ENCODE measurements at places on chromosomes 16 and 17.

GRCh38 chr17:56973520-56973919, 4.4 kb upstream of the SCPEP1 start:
- DNase-seq, result no peak

- peak; percentile 48 for DNase-seq
Measured at GRCh38 chr16:88393034-88393433, 10.3 kb downstream of the ZNF469 start.

DNA sequence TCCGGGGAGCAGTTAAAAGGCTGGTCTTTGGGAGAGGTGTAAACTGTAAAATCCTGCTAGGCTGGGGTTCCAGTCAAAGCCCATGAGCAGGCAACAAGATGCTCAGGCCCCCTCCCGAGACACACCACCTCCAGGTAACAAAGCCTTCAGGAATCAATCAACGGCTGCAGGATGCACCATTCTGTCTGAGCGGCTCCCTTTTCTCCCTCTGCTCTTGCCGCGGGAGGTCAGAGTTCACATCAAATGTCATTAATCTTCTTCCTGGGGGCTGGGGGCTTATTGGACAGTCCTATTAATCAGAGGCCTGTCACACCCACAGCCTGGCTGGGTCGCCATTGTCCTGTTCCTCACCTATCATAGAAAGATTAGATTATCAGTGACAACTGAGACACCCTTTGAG, 11.9 kb upstream of the CCDC182 start:
- DNase-seq, result no peak

DNA sequence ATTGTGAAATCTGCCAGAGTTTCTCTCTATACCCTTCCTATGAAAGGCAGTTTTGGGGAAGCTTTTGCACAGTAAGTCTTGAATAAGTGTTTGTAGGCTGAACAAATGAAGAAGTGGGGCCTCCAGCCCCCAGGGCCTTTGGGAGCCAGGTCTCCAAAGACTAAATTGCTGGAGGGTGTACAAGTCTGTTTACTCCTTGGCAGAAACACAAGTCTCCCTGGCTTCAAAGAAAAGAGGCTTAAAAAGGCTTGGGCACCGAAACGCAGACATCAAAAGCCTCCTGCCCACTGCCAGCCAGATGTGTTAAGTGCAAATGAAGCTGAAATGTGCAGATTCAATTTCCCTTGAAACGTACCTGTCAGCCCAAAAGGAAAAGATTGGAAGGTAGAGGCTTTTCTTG, 146.3 kb downstream of the TMEM132E start:
- DNase-seq, result no peak

GRCh38 chr16:25010542-25010941, 4.6 kb downstream of the ARHGAP17 start:
- no peak for DNase-seq

DNA sequence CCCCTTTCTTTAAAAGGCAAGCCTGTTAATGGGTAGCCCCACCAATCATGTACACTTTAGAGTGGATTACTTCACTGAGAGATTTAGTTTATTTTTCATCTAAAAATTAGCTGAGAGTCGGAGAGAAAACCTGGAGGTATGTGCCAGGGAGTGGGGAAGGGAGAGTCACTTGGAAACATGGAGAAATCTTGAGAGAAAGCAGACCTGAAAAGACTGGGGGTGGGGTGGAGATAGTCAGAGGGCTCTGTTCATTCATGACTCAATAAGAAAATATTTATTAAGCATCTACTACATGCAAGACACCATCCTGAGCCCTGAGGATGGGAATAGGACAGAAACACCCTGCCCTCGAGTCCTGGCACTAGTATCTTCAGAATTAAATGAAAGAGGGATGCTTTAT, 27.4 kb upstream of the RCVRN start:
- no peak for DNase-seq

- DNase-seq, result peak; percentile 82
Measured at GRCh38 chr16:67530013-67530939, 1.6 kb downstream of the RIPOR1 start.

- DNase-seq, result no peak
Measured at GRCh38 chr17:76496464-76496863, 4.8 kb downstream of the RHBDF2 start.

DNA sequence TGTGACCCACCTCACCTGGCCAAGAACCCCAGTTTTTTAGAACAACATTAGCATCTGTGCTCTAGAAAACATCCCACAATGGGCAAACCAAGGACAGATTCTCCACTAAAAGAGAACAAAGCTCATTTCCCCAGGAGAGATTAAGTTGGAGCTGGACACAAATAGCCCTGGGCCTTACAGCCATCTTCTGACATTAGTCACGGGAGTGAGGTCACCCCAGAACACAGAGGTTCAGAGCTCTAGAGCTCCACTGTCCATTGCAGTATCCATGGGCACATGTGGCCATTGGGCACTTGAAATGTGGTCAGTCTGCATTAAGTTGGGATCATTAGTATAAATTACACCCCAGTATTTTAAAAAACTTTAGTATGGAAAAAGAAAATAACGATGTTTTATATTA, 47.6 kb upstream of the RBBP6 start:
- no peak for DNase-seq

DNA sequence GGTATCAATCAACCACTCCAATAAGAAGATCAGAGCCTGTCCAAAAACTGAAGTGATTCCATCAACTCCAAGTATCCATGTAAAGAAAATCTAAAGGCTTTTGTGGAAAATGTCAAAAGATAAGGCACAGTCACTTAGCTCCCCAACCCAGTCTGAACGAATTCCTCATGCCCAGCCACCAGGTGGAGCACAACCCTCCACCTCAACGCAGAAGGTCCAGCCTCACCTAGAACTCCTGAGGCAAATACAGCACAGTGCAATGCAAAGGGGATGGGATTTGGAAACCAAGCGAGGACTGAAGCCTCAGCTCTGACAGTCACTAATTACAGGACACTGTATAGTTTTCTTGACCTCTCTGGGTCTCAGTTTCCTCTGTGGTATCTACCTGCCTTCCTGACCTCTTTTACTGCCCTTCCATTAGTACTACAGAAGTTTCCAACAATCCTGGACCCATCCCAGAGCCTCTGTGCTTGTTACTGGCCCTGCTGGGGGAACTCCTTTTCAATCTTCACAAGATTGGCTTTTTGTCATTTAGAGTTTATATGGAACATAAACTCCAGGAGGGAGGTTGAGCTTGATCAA, 2.0 kb downstream of the NCBP3 start:
- DNase-seq, result peak; percentile 51

GRCh38 chr17:29686993-29687590, 64.4 kb upstream of the CORO6 start:
- no peak for DNase-seq

DNA sequence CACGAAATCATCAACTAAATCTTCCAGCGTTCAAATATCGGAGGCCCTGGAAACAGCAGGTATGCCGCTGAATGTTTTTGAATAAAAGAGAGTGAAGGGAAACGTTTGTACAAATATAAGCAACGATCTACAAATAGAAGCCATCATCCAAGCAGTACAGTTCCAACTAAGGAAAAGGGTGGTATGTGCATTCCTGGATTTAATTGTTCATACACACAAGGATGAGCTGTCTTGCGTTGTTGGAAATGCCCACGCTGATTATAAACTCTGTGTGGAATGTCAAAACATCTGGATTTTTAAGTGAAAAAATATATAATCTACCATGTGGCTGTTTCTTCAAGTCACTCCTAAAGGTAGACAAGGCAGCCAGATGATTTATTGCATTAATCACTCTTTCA, 191.8 kb upstream of the HSBP1 start:
- no peak for DNase-seq

DNA sequence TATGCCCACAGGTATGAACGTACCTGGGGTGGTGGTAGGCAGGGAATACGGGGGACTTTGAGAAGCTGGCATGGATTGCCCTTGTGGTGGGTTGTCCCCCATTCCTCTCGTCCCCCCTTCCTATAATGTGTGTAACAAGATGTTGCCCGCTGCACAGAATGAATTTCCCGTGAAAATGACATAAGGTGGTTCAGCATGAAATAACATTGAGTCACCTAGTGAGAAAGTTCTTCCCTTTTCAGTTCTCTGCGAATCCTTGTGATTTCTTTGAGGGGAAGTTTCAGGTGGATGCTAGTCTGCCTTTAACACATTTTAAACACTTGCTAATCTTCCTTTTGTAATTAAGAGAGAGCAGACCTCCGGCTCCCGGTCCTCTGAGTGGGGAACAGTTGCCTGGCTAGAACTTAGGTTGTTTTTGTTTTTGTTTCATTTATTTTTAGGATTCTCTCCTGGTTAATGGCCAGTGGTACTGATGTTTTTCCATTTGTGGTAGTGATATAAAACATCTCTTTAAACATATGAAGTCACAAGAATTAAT, 58.9 kb downstream of the RAP1GAP2 start:
- no peak for DNase-seq

- no peak for DNase-seq
Measured at GRCh38 chr17:71440513-71440912, 680.3 kb upstream of the SOX9 start.

- DNase-seq, result no peak
Measured at GRCh38 chr17:63431939-63432804, 13.9 kb downstream of the CYB561 start.

DNA sequence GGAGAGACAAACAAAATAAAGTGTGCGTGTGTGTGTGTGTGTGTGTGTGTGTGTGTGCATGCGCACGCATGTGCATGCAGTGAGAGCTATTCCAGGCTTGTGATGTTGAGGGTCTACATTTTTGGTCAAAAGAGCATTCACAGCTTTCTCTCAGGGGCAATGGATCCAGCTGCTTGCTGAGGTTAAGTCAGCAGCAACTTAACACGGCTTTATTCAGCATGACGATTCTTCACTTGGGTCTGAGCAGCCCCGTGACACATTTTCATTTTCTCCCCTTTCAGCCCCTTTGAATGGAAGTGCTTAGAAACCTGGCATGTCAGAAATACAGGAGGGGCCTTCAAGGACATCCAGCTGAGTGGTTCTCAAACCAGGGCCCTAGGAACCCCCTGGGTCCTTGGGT, 66.4 kb upstream of the MED9 start:
- no peak for DNase-seq

- peak; percentile 27 for DNase-seq
Measured at GRCh38 chr16:64656471-64656870, 465.4 kb downstream of the CDH11 start.

- DNase-seq, result no peak
Measured at GRCh38 chr16:81551821-81552304, 107.3 kb downstream of the CMIP start.

DNA sequence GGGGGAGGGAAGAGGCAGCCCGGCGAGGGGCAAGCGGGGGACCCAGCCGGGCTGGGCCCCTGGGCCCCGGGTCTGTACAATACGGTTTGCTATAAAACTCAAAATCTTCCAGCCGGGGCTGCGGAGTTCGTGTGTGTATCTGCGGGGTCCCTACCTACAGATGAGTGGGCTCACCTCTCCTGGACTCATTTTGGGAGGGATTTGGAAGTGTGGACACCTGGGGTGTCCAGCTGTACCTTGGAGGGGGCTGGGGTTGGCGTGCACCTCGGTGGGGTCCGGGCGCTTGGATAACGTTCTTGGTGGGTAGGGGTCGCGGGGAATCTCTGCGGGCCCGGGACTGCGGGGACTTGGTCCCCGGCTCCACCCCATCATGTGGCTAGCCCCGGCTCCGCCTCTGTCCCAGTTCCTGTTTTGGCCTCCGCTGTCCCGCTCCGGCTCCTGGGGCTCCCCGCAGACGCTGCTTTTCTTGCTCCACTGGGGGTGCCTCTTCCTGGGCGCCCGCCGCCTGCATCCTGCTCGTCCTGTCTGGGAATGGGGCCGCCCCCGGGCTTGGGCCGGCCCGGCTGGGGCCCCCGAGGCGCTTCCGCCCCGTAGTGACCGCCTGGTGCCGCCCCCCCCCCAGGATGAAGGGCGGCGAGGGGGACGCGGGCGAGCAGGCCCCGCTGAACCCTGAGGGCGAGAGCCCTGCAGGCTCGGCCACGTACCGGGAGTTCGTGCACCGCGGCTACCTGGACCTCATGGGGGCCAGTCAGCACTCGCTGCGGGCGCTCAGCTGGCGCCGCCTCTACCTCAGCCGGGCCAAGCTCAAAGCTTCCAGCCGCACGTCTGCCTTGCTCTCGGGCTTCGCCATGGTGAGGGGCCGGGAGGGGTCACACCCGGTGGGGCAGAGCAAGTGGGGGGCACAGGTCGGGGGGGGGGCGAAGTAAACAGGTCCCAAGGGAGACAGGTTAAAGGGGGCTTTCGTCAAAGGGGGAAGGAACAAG, at the start of gene ORAI3:
Gene ORAI3 (plus strand): TSS at position 402 of the 983 bp plus-strand sequence. CDS start 222 bp downstream, at position 624.
- peak; percentile 88 for DNase-seq

DNA sequence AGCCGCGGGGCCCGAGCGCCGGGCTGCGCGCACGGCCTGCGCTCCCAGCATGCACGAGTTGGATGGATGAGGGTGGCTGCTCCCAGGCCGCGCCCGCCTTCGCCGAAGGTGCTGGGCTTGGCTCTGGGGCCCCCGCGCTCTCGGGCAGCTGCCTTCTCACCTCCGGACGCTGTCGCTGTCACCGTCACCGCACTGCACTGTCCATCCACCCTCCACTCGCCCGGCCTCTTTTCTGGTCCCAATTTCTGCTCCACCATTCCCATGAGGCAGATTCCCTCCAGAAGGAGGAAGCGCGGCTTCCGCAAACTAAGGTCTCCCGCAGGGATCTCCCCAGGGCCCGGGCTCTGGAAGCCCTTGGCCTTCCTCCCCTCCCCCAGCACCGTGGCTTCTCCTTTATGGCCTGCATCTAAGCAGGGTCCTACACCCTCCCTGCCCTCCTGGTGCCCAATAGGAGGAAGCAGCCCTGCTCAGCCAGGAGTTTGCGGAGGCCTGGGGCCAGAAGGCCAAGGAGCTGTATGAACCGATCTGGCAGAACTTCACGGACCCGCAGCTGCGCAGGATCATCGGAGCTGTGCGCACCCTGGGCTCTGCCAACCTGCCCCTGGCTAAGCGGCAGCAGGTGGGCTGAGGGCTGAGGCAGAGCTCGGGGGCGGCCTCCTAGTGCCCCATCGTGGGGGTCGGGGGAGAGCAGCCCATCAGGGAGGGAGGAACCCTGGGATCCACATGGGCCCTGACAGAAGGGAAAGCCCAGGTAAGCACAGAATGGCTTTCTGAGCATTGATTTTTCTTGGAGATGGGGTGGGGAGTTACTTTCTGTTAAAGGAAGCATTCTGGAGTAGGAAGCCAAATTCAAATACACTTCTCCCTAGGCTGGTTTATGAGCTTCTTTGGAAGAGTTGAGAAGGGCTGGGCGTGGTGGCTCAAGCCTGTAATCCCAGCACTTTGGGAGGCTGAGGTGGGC, 899 bp downstream of the ACE start:
- DNase-seq, result peak; percentile 23

DNA sequence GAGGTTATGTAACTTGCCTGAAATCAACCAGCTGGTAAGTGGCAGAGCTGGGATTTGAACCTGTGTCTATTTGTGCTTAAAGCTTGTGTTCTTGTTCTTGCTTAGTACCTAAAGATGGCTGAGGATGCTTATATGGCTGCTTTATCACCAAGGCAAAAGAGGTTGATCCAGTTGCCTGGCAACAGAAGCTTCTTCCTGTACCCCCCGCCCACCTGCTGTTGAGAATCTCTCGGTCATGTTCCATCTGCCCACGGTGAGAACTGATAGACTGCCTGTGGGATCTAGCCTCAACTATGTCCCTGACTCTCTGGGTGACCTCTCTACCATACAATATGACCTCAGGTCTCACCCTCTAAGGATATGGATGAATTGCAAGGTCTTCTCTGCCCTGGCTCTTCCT, 60.7 kb downstream of the ABCC6 start:
- no peak for DNase-seq
